Activated naive CD8-positive, alpha-beta T cell treated with anti-CD3 and anti-CD28 coated beads for 36 hours (primary cell): ENCODE measurements at places on chromosomes 6 and 20.

DNA sequence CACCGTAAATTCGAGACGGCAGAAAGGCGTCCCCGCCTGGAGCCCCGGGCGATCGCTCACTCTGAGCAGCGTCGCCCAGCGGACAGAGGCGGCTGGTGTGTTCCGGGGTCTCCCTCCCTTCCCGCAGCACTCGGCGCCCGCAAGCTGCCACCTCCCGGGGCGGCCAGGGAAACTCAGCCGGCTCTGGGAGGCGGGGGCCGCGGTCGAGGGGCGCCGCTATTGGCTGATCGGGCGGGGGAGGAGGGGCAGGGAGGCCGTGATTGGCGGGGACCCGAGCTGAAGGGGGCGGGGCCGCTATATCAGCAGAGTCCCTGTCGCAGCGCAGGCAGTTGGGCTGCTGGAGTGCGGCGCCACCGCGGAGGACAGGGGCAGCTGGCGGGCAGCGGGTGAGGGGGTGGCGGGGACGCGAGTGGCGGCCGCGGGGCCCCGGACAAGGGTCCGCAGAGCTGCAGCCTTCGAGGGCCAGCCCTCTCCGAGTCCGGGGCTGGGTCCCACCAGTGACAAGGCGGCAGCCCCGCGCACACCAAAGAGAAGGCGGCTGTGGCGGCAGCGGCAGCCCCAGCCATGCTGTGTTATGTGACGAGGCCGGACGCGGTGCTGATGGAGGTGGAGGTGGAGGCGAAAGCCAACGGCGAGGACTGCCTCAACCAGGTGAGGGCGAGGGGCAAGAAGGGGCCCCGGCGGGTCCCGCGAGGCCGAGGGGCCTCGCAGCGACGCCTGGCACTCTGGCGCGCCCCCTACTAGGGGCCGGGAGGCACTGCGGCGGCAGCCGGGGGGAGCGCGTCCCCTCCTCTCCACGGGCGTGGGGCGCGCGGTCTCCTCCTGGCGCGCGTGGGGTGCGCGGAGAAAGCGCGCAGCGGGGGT lies at the start of gene MYLIP:
MYLIP (plus strand) TSS at position 328 of the 864 bp plus-strand sequence; CDS start at position 565, 237 bp downstream.
- peak; percentile 96 for DNase-seq
- peaks cover 10% of the 10 kb centered on the region for H3K36me3 ChIP-seq
- peaks cover 12% of the 10 kb centered on the region for H3K27me3 ChIP-seq
- peaks cover 28% of the 10 kb centered on the region for H3K4me1 ChIP-seq
- H3K27ac ChIP-seq: peak within 1 kb of the TSS; percentile 91

DNA sequence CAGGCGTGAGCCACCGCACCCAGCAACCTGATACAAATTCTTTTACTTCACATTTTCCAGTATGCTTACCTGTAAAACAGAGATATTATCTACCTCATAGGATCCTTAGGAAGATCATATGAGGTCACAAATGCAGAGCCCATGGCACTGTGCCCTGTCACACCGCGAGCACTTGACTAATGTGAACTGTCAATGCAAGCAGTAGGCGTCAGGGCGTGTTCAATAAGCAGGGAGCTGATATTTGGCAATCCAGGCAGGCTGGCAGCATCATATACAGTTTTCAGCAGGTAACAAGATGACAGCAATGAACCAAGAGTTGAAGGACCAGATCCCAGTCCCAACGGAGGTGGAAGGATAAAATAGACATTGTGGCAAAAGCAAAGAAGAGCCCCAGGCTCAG lies 14.6 kb upstream of the ARID1B start:
- H3K4me1 ChIP-seq: peaks cover 1% of the 10 kb centered on the region
- no peaks in the 10 kb centered on the region for H3K27me3 ChIP-seq

- H3K27me3 ChIP-seq: peaks cover 3% of the 10 kb centered on the region
- H3K36me3 ChIP-seq: no peaks in the 10 kb centered on the region
- no peak overlapping the region for H3K27ac ChIP-seq
- no peak for DNase-seq
- H3K4me1 ChIP-seq: no peaks in the 10 kb centered on the region
Observed at GRCh38 chr20:11676630-11677287, 240.9 kb upstream of the BTBD3 start.

DNA sequence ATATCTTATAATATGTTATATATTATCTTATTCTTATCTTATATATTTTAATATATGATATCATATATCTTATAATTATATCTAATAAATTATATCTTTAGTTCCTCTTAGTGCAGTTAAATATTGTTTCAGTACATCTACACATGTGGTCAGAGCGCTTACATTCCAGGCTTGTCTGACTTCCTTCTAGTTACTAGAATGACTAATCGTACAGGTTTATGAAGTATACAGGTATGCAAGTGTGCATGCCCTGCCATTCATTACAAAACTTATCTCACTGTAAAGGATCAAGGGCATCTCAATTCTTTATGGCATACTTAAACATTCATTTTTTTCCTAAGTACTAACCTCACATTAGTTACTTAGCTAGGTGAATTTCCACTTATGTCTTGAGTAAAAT lies 1278.0 kb upstream of the MAP3K7 start:
- no peak overlapping the region for H3K27ac ChIP-seq
- no peaks in the 10 kb centered on the region for H3K27me3 ChIP-seq
- H3K4me3 ChIP-seq: no peak overlapping the region
- H3K36me3 ChIP-seq: no peaks in the 10 kb centered on the region

- no peaks in the 10 kb centered on the region for H3K36me3 ChIP-seq
- peaks cover 30% of the 10 kb centered on the region for H3K4me1 ChIP-seq
- peak overlapping the region; percentile 42 for H3K27ac ChIP-seq
- peak overlapping the region; percentile 20 for H3K4me3 ChIP-seq
- DNase-seq: peak; percentile 55
- H3K27me3 ChIP-seq: peaks cover 30% of the 10 kb centered on the region
Observed at GRCh38 chr20:4130404-4131189, 115.2 kb upstream of the RNF24 start.

- H3K4me1 ChIP-seq: peaks cover 28% of the 10 kb centered on the region
- DNase-seq: no peak
- no peak overlapping the region for H3K27ac ChIP-seq
- no peaks in the 10 kb centered on the region for H3K36me3 ChIP-seq
Observed at GRCh38 chr6:85390105-85390728, 59.7 kb upstream of the NT5E start.

- H3K27ac ChIP-seq: no peak overlapping the region
- peaks cover 2% of the 10 kb centered on the region for H3K4me1 ChIP-seq
- no peaks in the 10 kb centered on the region for H3K36me3 ChIP-seq
- no peak for DNase-seq
- no peak overlapping the region for H3K4me3 ChIP-seq
Observed at GRCh38 chr6:32519910-32520258, 10.2 kb downstream of the HLA-DRB5 start.

- no peaks in the 10 kb centered on the region for H3K4me1 ChIP-seq
- no peaks in the 10 kb centered on the region for H3K36me3 ChIP-seq
- H3K27ac ChIP-seq: no peak overlapping the region
Observed at GRCh38 chr6:100382767-100383195, 81.9 kb downstream of the SIM1 start.

DNA sequence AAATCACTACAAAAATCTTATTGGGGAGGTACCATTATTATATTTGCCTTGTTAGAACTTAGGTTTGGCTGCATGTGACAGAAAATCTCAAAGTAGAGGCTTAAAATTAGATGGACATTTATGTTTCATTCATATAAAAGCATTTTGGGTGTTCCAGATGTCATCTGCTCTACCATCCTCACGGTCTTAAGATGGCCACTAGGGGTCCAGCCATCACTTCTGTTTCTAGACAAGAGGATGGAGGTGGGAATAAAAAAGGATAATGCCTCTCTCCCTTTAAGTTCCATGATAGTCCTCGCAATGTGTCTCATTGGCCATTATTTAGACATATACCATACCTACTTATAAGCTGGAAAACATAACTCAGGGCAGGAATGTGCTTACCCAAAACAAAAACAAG lies 929.5 kb downstream of the KIF16B start:
- H3K4me1 ChIP-seq: no peaks in the 10 kb centered on the region
- no peak overlapping the region for H3K27ac ChIP-seq
- no peak overlapping the region for H3K4me3 ChIP-seq
- no peaks in the 10 kb centered on the region for H3K27me3 ChIP-seq

DNA sequence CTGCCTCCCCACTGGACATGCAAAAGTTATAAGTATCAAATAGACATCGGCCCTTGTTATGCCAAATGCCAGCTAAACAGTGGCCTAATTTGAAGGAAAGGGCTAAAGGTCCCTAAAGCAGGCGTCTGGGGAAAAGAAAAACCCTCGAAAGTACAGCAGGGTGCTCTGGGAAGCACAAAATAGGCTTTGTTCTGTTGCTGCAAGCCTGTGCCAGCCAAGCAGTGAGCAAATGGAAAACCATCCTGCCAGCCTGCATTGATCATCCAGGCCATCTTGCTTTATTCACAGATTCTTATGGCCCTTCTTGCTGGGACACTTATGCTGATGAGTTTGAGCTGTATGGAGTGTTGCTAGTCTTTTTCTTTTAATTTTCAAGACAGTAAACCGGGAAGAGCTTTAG lies 62.2 kb upstream of the PLEKHG1 start:
- no peak overlapping the region for H3K4me3 ChIP-seq
- peaks cover 10% of the 10 kb centered on the region for H3K27me3 ChIP-seq
- no peaks in the 10 kb centered on the region for H3K36me3 ChIP-seq
- no peak overlapping the region for H3K27ac ChIP-seq
- no peak for DNase-seq

DNA sequence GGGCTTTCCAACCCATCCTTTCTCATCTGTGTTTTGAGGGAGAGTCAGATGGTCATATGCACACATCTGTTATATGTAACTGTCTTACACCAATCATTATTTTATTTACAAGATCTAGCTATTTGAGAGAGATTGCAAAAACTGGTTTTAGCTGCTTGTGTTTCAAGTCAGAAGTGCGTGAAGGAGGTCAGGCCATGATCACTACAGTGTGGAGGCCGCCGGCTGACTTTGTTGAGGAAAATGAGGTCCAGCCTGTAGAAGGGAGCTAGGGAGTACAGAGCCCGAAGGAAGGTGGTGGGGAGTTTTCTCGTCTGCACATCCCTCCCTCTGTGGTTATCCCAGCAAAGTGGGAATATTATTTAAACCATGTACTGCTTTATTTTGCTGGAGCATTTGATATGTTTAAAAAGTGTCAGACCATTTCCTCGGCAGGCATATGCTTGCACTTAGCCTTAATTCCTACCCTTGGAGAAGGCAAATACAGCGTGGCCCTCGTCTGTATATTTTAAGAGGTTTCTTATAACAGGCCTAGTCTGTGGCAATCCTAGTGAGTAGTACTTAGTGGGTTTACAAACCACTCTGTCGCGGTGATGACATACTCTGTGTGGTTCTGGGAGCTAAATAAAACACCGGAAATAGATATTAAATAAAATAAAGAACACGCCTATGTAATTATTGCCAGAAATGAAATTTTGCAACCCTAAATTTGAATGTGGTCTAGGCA lies 95.6 kb downstream of the UST start:
- DNase-seq: no peak
- no peak overlapping the region for H3K4me3 ChIP-seq
- no peaks in the 10 kb centered on the region for H3K36me3 ChIP-seq
- no peaks in the 10 kb centered on the region for H3K27me3 ChIP-seq
- no peak overlapping the region for H3K27ac ChIP-seq
- H3K4me1 ChIP-seq: peaks cover 3% of the 10 kb centered on the region
